Amniotic stem cell (primary cell): ENCODE measurements at places on chromosomes 12 and 14.

DNA sequence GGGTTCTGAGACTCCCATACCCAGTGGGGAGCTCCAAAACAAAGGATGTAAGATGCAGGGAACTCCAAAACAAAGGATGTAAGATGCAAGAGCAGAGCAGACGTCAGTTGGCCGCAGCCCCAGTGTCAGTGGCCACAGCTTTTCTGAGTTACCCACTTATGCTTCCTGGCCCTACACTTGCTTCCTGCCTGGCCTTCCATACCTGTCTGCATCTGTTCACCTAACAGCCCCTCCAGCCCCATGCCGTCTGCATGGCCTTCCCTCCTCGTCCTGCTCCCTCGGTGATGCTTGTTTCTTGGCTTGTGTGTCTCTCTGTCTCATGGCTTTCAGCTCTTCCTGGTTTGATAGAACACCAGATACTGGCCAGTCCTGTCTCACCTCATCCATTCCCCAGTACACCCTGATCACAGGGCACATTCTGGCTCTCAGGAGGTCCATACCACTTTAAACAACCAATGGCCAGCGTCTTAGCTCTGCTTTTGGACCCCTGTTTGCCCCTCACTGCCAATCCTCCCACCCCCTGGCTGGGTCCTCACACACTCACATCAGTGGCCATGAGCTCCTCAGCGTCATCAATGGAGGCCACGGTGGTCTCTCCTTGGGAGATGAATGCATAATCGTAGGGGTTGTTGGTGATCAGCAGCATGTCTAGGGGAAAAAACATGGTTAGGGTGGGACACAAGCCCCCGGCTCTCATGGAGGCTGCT, 5.3 kb downstream of the MYH7 start:
- DNase-seq: no peak

- no peak for DNase-seq
Measured at GRCh38 chr12:111314953-111315539, 53.8 kb downstream of the PHETA1 start.

GRCh38 chr14:50839048-50839447, 8.1 kb upstream of the NIN start:
- no peak for DNase-seq

DNA sequence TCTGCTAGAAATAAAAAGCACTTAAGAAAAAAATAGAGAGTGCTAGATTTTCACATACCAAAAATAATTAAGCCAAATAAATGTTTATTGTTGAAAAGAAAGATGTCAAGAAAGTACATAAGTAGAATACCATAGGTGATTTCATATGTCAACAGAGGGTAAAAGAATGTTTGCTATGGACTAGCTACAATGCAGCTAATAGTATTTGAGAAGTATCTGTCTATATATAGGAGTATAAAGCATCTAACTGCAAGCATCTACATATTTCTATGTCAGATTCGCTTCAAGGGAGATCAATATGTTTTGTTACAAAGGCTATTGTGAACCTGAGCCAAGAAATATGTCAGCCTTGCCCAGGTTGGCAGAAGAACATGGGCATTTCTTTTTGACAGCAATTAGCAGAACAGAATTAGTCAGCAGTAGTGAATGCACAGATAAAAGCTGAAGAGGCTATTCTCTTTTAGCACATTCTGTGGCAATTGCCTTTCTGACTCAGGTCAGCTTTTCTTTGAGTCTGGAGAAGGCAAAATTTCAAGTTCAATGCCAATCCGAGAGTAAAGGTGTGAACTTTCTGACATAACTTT, 140.1 kb downstream of the ALG10B start:
- no peak for DNase-seq

DNA sequence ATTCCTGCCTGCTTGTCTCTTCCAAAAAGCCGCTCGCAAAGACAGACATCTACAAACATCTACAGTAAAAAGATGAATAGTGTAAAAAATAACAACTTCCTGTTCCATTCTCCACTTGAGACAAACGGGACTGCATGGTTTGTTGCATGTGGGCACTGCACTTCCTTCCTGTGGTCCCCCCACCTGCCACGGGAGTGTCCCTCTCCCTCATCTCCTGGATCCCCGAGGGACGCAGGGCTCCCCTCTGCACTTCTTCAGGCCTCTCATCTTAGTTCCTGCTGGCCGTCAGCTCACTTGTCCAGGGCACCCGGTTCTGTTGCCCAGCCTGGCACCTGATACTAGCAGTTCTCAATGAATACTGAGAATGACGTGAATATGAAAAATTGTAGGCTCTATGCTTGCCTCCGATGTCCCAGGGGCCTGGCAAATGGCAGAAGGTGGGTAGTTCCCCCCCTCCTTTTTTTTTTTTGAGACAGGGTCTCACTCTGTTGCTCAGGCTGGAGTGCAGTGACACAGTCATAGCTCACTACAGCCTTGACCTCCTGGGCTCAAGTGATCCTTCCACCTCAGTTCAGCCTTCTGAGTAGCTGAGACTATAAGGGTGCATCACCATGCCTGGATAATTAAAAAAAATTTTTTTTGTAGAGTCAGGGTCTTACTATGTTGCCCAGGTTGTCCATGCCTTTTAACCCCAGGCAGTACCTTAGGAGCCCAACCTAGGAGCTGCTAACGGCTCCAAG, 3.5 kb upstream of the KLC1 start:
- DNase-seq: no peak

DNA sequence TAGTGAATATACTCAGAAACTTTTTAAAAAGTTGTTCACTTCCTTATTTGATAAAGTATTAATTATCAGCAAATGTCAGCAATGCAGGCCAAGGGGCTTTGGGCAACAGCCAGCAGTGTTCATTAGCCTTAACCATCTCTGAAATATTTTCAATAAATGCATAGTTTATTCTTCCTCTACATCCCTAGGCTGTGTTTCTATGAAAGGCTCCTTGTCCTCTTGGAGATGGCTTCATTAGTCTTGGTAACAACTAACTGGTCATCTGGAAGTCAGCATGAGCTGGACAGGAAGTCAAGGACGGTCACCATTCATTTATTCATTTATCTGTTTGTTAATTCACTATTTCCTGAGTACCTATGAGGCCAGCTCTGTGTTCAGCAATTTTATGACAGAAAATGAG, 124.0 kb upstream of the TMEM132D start:
- no peak for DNase-seq

- DNase-seq: no peak
Measured at GRCh38 chr12:21502164-21502496, 541 bp downstream of the GOLT1B start.

- DNase-seq: no peak
Measured at GRCh38 chr12:94841177-94841576, 162.3 kb downstream of the NDUFA12 start.

- DNase-seq: no peak
Measured at GRCh38 chr12:72369423-72369959, 97.3 kb downstream of the TRHDE start.

GRCh38 chr14:71399057-71399487, 491.8 kb downstream of the PCNX1 start:
- DNase-seq: no peak

DNA sequence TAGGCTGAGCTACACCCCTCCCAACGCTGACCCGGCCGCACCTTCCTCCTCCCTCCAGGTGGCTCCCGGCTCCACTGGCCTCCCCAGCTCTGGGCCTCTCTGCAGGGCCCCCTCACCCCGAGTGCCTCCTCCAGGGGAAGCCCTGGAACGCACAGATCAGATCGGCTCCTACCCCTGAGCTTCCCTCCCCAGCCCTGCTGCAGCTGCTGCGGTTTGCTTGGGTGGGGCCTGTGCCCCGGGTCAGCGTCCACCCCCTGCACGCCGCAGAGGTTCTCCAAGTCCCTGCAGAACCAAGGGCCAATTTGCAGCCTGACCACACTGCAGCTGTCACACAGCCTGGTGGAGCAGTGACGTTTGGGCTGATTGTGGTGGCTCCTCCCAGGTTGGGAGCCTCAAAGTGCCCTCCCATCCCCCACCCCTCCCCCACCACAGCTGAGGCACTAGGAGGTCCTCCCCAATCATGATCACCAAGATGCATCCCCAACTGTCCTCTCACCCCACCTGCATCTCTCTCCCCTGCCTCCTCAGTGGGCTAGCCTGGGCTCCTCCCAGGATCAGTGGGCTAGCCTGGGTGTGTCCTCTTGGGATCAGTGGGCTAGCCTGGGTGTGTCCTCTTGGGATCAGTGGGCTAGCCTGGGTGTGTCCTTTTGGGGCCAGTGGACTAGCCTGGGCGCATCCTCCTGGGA, 12.8 kb upstream of the FBRSL1 start:
- no peak for DNase-seq

DNA sequence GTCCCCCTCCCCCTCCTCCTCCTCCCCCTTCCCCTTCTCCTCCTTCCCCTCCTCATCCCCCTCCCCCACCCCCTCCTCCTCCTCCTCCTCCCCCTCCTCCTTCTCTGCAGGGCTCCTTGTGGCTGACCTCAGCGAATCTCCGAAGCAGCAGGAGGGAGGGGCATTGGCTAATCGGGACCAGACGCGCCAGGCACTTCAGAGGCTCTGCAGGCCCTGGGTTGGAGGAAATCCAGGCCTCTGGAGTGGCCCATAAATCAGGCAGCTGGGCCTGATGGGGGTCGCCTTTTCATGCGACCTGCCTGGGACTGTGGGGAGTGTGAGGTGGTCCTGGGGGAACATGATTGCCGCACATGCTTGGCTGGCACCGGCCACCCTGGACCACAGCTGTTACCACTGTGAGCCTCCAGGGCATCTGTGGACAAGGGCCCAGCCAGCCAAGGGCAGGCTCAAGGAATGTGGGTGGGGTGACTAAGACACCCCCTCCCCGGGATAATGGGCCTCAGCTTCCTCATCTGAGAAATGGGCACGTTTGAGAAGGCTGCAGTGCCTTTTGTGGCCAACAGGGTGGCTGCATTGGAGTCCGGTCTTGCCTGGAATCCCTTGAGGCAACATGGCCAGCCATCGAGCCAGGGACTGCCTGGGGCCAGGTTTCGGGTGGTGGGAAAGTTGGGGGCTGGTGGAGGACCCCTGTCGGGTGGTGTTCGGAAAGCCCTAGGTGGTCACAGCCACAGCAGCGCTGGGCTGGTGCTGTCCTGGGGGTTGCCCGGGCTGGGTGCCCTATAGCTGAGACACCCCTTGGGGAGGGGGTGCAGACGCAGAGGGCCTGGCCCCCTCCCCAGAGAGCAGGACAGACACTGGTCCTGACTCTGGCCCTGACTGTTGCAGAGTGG, 12.0 kb downstream of the KIF26A start:
- DNase-seq: no peak

GRCh38 chr12:118354903-118355302, 17.8 kb downstream of the TAOK3 start:
- no peak for DNase-seq

DNA sequence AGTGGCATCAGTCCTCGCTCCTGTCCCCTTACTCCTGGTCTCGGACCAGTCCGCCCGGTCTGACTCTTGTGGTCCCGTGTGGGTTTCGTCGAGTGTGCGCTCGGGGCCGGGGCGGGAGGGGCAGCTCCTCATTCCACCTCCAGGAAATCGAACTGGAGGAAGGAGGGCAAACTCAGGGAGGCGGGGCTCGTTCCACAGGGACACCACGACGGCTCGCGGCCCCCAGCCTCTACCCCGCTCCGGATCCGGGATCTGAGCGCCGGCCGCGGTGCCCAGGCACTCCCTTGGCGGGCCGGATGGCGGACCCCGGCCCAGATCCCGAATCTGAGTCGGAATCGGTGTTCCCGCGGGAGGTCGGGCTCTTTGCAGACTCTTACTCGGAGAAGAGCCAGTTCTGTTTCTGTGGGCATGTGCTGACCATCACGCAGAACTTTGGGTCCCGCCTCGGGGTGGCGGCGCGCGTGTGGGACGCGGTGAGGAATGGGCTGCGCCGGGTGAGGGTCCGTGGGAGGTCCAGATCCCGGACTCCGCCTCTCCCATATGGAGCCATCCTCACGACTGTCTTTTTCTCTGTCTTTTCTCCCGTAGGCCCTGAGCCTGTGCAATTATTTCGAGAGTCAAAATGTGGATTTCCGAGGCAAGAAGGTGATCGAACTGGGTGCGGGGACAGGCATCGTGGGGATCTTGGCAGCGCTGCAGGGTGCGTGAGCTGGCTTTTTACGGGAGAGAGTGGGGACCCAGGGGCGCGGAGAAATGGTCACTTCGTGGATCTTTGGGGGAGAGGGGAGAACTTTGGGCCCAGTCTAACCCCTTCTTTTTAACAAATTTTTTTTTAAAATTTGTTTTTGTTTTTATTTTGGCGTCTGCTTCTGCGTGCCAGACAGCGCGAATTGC, at the start of gene EEF1AKMT3:
Gene EEF1AKMT3, plus strand, starts transcription at position 186 of the 894 bp plus-strand sequence. Its CDS starts 111 bp downstream, at position 297.
- DNase-seq: peak; percentile 31

DNA sequence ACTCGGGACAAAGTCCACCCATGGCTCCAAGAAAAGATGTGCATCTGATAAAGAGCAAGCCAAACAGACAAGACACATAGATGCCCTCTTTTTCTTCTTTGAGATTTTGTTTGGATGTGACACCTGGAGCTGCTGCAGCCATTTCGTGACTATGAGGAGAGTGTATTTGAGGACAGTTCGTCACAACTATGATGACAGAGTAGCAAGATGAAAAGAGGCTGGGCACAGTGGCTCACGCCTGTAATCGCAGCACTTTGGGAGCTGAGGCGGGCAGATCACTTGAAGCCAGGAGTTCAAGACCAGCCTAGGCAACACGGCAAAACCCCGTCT, 21.5 kb downstream of the LGMN start:
- no peak for DNase-seq

GRCh38 chr12:76614364-76614763, 54.8 kb upstream of the OSBPL8 start:
- DNase-seq: no peak

- no peak for DNase-seq
Measured at GRCh38 chr12:102406033-102406584, 74.3 kb downstream of the IGF1 start.

DNA sequence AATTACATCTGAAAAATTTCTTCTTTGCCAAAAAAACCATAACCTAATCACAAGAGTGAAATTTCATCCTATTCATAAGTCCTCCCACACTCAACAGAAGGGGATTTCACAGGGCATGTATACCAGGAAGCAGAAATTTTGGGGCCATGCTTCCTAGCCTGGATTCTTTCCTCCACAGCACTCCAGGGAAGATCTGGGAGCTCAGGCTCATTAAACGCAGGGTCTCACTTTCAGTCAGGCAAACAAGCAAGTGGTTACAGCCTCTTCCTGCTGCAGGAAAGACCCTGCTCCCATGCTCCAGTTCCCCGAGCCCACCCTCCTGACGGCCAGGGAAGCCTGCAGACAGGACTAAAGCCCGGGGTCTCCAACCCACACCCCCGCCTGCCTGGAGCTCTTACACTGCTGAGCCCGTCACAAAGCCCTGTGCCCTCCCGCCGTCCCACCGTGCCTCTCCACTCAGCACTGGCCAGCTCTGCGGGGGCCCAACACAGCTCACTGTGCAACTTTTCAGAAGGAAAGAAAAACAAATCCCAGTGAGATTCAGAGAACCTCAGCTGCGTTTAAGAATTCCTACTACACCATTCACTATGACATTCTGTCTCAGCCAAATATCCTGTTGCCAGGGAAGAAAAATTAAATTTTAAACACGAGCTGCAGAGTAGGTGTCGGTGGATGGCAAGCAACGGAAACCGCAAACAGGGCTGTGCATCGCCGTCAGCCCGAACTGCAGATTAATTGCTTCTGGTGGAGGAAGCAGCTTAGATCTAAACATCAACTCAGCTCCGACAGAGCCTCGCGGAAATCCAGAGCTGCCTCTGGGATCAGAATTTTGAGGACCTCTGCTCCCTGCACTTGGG, 106.7 kb upstream of the SFSWAP start:
- no peak for DNase-seq
